ENCODE measurements at places on chromosomes 1 and 21.

GRCh38 chr1:4307468-4307845, 347.0 kb upstream of the AJAP1 start:
- no peak for DNase-seq

GRCh38 chr1:53371851-53372250, 44.0 kb upstream of the LRP8 start:
- no peak for DNase-seq

DNA sequence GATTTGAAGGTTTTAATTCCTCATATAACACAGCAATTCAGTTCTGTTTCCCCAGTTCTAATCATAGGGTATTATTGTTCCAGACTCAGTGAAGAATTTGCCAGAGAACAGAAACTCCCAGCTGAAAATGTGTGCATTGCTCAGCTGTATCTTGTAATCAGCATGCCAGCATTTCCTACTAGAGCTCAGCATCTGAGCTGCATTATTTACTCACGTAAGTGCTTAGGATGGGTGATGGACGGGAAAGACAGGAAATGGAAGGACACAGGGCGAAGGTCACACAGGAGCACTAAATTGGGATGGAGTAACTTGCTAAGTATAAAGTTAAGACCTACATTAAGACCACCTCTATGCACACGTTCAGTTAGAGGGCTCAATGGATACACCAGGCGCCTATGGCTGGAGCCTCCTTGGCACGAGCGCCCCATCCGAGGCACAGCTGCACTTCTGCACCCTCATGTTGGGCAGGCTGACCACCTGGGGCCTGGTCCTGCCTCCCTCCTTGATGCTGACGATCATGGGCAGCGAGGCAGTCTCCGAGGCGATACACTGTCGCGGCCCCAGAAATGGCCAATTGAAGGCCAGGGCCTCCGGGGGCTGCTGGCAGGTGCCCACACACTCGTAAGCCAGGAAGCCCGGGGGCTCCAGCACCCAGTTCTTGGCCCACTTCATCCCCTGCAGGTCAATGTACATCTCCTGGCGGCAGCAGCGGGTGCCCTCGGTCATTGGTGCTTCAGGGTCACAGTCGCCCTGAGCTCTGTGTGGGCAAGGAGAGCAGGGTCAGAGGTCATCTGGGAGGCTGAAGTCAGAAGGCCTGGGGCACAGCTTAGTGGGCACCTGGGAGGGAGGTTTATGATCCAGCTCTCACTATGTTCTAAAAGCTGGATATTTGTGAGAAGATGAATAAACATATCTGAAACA, 3.7 kb downstream of the LEFTY2 start:
- DNase-seq, result no peak

- DNase-seq, result no peak
Observed at GRCh38 chr1:94280541-94280940, 43.2 kb upstream of the ARHGAP29 start.

Data from left kidney (tissue), 8 donors.